ENCODE measurements at places on chromosomes 12 and 14. TPM values are rescaled to one million over a fixed set of nuclear protein-coding genes. Genes with fewer than 3 reads are reported as not detected.

The KRT7 gene
- polyA plus RNA-seq: 2.1 TPM

The TSPAN19 gene
- polyA plus RNA-seq: not detected

The PDE3A gene
- polyA plus RNA-seq: 0.75 TPM

The SRGAP1 gene
- 13.4 TPM for polyA plus RNA-seq

The CLEC4A gene
- polyA plus RNA-seq: not detected

The INSM2 gene
- 0.48 TPM for polyA plus RNA-seq

The EFS gene
- 74.9 TPM for polyA plus RNA-seq
